NCI-H1930 (cell line): ENCODE measurements at places on chromosomes 5 and 9.

DNA sequence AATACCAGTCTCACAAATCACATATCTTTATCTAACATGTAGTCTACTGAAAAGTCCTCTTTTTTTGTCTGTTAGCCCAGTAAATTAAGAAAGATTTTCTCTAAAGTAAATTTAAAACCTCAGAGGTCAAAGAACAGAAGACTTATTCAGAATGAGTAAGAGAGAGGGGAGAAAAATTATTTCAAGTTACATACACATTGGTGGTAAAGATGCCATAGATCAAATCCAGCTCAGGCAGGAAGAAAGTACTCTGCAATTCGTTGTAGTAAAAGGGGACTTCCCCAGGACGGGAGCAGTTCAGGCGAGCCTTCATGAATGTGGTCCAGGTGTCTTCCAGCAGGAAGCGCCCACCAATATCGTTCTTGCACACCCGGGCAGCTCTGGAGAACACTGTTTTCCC lies 344.1 kb downstream of the SEMA5A start:
- DNase-seq = no peak

DNA sequence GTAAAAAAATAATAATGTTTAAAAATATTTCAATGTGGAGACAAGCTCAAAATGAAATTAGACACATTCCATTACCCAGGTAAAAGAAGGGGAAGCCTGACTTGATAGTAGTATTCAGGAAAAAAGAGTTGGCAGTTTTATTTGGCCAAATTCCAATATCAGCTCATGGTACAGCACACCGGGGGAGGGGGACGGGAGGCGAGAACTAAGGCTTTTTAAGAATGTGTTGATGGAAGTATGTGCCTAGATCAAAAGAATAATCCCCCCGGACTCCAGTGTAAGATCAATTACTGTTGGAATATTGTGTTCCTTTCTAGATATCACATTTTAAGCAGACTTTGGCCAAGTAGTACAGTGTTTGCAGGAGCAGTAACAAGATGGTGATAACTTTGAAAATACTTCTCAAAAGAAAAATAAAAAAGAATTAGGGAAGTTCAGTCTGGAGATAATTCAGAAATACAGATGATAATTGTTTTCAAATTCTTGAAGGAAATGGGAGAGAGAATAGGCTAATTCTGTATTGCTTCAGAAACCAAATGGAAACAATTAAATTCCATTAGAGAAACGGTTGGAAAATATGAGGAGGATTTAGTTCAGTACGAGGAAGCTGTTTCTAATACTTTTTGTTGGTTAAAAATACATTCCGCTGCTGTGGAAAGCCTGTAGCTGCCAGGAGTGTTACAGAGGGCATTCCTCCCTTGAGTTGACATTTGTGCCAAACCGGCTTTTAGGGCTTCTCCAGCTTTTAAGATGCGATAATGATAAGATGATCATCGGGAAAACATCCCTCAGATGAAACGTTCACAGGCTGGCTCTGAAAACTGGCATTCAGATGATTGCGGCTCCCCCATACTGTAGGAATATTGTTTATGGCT lies 98.1 kb upstream of the ERBIN start:
- DNase-seq = no peak

DNA sequence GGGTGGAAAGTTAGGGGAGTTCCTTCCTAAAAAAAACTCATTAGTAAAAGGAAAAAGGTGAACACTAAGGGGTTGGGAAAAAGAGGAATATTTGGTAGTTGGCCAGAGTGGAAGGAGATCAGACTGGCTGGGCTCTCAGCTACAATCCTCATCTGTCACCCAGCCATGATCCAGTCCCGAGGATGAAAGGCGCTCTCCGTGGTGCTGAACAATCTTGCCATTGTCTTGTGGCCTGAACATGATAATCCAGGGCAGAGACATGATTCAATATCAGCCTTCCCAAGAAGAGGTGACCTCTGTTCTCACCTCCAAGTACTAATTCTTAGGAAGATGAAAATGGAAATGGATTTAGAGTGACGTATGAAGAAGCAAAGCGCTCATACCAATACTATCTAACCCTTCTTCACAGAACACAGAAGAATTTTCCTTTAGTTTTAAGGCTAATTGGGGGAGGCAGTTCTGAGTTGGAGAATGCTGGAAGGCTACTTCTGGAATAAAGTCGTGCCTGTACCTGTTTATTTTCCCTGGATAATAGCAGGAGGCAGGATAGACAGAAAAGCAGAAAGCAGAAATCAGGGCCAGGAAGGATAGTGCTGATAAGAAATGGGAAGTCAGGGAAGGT lies 36.6 kb upstream of the MYORG start:
- no peak for DNase-seq

- DNase-seq = no peak
Measured at GRCh38 chr5:302966-303365, 18.5 kb upstream of the AHRR start.

DNA sequence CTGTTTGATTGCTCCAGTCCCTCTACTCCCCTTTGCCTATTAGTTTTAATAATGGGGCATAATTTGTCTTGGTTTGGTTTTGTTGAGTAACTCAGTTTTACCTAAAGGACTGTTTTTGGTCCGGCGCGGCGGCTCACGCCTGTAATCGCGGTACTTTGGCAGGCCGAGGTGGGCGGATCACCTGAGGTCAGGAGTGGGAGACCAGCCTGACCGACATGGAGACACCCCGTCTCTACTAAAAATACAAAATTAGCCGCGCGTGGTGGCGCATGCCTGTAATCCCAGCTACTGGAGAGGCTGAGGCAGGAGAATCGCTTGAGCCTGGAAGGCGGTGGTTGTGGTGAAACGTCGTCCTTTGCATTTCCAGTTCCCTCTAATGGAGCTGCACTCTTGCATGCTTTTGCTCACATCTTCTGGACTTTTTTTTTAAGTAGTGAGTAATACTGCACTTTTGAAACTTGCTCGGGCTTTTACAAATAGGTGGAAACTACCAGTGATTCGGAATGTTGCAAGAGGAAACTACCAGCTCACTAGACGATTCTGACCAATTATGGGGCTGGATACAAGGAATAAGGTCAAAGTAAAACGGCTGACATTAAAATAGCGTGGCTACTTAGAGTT lies 721 bp upstream of the MAML1 start:
- no peak for DNase-seq

DNA sequence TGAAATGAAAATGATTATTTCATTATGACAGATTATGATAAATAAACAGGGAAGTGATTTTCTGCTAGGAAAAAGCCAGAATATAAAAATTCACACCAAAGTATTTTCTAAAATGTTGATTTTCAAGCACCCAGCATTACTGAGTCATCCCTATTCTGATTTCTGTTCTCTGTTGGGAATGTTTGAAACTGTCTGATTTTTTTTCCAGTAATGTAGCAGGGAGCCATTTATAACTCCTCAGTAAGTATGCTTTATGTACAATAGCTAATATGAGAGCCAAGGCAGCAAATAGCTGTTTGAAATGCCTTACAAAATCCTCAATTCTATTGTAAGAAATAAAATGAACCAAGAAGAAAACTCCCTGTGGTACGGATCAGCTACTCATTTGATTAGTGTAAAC lies 471.7 kb upstream of the TYRP1 start:
- DNase-seq = no peak

DNA sequence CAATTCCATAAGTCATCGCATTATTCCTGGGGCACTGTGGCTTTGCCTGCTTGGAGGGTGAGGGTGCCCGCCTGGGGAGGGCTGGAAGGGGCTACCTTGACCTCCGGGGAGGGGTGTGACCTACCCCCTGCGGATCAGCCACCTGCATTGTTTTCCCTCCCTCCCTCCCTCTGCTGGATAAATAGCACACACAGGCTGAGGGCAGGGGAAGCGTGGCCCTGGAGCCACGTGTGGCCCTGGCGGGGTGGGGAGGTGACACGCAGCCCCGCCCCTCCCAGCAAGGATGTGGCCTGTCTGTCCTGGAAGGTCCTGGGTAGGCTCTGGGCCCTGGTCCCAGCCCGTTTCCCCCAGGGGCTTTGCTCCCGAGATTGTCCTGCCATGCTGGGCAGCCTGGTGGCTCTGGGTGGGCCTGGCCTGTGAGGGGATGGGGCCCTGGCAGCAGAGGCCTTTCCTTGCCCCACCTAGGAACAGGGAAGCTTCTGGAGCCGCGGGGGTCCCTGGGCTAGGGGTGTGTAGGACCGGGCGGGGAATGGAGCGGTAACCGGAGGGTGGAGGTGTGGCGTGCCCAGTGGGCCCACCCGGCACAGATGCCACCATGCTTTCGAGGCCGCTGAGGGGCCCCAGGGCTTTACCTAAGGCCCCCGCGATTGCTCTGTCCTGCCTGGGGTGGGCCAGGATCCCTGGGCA lies 33.4 kb downstream of the RXRA start:
- DNase-seq = no peak
